ENCODE measurements at places on chromosomes 4 and X. TPM values are rescaled to one million over a fixed set of nuclear protein-coding genes. Genes with fewer than 3 reads are reported as not detected.
A peak's percentile ranks its signal among the peaks of the same experiment; 100 is the strongest.

Gene CT47B1
- not detected for total RNA-seq

Gene FREM3
- total RNA-seq, result not detected

Gene ZFX
- 158 TPM for total RNA-seq

Gene SLC6A14
- 3.2 TPM for total RNA-seq

Gene HERC5
- 2.2 TPM for total RNA-seq

Gene RAB41
- not detected for total RNA-seq

Gene SMARCA1
- total RNA-seq, result 90.7 TPM

Gene GAB3
- 9.0 TPM for total RNA-seq

Gene CYSLTR1
- 8.4 TPM for total RNA-seq

Gene AMOT
- total RNA-seq, result 68.5 TPM

Gene FHIP1A
- total RNA-seq, result 66.0 TPM

Gene FABP2
- total RNA-seq, result not detected

DNA sequence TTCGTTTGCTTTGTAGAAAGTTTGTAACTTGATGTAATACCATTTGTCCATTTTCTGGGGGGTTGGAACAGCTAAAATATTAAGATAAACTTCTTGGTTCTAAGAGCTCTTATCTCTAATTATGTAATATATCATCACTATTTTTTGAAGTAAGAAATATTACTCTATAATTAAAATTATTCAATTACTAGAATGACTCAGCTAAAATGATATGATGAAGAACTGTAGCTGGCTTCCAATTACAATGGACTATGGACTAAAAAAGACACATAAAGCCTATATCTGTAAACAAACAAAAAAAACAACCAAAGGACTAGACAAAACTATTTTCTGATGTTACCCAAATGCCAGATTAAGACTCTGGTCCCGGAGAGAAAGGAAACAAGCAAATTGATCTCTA is 569.4 kb downstream of the PCDH18 start:
- no peak for DNase-seq

GRCh38 chr4:13452927-13453579 is 31.1 kb downstream of the RAB28 start:
- no peak for DNase-seq

- DNase-seq, result no peak
These were observed 1.1 kb downstream of the PRDM8 start for GRCh38 chr4:80198441-80198837.

DNA sequence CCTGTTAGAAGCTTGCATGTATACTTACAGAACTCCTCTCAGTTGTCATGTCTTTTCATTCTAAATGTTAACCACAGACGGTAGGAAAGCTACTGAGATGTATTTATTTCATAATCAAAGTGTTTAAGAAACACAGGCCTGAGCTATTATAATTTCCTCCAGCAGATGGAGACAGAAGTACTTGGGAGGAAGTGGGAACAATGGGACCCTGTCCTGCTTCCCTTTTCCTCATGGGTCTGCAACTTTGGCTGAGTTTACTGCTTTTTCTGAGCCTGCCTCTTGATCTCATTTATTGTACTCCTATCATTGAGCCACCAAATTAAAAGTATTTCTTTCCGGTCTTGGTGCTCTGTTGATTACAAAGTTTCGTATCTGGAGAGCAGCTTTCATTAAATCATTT is 67.7 kb upstream of the SPANXN2 start:
- peak; percentile 1 for DNase-seq

DNA sequence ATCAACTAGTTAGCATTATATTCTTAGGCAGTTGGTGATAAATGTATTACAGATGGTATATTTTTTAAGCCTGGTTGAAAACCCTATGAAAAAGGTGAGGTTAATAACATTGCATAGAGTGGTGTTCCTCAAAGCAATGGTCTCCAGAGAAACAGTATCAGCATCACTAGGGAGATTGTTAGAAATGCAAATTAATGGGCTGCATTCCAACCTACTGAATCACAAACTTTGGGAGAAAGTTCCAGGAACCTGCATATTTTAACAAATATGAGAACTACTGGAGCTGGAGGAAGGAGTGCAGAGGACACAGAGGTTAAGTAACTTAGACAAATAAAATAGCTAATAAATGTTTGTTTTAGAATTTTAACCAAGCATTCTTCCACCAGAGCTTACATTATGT is 166.9 kb upstream of the PCDH10 start:
- no peak for DNase-seq

DNA sequence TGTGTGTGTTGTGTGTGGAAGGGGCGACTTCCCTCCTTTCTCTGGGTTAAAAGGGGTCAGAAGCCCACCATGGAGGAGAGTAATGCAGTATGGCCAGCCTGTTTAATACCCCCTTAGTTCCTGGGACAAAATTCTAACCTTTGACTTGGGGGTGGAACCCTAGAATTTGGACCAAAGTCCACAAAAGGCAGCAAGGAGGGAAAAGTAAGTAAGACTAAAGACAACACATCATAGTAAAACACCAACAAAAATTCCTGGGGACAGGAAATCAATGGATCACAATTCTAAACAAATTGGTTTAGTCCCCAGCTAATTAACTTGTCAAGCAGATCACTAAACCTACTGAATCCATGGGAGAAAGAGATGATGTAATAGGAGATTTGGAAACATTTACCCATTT is 3.1 kb downstream of the AMOT start:
- no peak for DNase-seq

- no peak for DNase-seq
These were observed 28.3 kb downstream of the ARHGAP10 start for GRCh38 chr4:147760176-147760575.

GRCh38 chr4:159770969-159771368 is 668.1 kb downstream of the RAPGEF2 start:
- DNase-seq, result no peak

- no peak for DNase-seq
These were observed 194.7 kb downstream of the GALNTL6 start for GRCh38 chr4:172007889-172008288.

GRCh38 chrX:39850630-39851152 is 247.1 kb downstream of the BCOR start:
- peak; percentile 50 for DNase-seq

GRCh38 chr4:16588651-16589050 is 309.8 kb downstream of the LDB2 start:
- no peak for DNase-seq

DNA sequence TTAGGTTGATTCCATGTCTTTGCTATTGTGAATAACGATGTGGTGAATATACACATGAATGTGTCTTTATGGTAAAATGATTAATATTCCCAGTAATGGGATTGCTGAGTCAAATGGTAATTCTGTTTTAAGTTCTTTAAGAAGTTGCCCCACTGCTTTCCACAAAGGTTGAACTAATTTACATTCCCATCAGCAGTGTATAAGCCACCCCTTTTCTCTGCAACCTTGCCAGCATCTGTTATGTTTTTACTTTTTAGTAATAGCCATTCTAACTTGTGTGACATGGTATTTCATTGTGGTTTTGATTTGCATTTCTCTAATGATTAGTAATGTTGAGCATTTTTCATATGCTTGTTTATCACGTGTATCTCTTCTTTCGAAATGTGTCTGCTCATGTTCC is 503.3 kb downstream of the PCDH18 start:
- no peak for DNase-seq

DNA sequence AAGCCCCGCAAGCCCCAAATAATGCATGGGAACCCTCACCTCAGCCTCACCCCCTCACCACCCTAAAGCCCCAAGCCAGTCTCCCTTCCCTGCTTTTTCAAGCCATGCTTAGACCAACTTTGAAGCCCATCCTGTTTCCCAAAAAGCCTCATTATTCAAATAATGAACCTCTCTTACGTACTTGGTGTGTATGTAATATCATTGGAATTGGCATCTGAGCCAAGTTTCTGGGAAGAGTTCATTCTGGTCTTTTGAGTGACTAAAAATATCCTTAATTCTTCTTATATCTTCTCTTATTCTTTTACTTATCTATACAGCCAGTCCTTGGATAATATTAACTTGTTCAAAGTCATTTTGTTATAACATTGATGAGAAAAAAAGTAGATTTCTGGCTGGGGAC is 875.8 kb upstream of the SLIT2 start:
- DNase-seq, result peak; percentile 16

DNA sequence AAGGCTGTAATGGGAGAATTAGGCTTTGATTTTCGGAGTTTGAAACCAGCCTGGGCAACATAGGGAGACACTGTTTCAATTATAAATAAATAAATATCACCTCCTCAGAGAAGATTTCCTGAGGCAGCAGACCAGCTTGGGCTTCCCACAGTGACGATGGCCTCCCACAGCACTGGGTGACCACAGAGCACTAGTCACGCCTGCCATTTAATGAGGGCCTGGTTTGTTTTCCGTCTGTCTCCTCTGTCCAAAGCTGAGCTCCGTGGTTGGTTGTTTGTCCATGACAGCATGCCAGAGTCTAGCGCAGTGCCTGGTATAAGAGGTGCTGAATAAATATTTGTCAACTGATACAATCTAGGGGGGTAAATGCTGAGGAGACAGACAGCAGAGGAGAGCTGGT is 10.4 kb upstream of the PDGFRA start:
- DNase-seq, result no peak

GRCh38 chr4:3291969-3292570 is 751 bp upstream of the RGS12 start:
- peak; percentile 71 for DNase-seq

DNA sequence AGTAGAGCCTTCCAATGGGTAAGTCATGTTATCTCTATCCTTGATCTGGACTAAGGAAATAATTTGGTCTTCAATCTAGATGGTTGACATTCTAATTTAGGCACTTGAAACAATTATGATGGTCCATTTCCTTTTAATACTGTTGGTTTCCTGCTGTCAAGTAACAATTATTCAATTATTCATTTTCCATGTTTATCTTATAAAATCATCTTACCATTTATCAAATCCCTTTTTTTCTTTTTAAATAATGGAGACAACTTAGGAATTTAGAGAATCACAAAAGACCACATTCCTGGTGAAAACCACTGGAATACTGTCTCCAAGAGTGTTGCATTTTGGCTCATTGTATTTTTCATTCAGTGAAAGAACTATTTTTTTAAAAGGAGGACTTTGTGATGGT is 148.7 kb upstream of the CTSO start:
- no peak for DNase-seq

- DNase-seq, result no peak
These were observed 28.6 kb upstream of the TAF9B start for GRCh38 chrX:78168065-78168464.

- DNase-seq, result no peak
These were observed 70.4 kb downstream of the RFC1 start for GRCh38 chr4:39295784-39296183.

DNA sequence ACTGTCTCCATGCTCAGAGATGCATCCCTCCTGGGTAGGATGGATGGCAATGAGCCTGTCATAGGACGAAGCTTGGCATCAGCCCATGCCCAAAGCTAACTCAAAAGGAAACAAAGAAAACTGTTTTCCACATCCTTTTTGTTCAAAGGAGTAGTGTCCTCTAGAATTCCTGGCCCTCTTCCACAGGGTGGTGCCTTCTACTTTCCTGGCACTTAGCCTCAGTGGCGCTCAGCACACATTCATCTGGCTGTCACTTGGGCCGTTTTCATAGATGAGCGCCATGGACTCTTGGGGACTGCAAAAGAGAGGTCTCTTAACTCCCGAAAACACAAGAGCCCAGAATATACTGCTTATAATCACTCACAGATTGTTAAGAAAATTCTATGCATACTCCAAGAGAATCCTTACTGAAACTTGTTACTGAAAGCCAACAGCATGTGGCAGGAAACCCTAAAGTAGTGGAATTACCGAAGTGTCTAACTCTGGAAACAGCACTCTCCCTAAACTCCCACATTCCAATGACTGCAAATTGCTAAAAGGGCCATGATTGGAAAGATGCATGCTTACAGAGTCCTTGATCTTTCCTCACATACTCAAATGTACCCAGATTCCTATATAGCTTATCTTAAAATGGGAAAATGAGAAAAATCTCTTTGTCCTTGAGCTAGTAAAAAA is 110.0 kb downstream of the HS6ST2 start:
- DNase-seq, result peak; percentile 45

DNA sequence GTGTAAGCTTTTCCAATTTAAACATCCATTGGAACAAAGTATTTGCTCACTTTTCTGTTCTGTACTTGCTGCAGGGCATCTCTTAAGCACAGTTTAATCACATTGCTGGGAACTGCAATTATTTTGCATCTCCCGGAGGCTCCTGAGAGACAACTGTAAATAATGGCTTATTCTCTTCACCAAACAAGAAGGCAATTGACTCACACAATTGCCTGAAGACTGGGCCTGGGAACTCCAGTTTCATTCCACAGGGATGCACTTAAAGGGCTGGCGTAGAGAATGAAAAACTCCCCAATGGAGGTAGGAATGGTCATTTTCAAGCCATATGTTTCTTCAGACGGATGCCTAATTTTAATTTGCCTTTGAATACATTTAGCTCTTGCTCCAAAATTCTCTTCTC is 29.5 kb downstream of the TFDP3 start:
- DNase-seq, result peak; percentile 13

- DNase-seq, result no peak
These were observed 202.6 kb upstream of the BCOR start for GRCh38 chrX:40300286-40300890.

DNA sequence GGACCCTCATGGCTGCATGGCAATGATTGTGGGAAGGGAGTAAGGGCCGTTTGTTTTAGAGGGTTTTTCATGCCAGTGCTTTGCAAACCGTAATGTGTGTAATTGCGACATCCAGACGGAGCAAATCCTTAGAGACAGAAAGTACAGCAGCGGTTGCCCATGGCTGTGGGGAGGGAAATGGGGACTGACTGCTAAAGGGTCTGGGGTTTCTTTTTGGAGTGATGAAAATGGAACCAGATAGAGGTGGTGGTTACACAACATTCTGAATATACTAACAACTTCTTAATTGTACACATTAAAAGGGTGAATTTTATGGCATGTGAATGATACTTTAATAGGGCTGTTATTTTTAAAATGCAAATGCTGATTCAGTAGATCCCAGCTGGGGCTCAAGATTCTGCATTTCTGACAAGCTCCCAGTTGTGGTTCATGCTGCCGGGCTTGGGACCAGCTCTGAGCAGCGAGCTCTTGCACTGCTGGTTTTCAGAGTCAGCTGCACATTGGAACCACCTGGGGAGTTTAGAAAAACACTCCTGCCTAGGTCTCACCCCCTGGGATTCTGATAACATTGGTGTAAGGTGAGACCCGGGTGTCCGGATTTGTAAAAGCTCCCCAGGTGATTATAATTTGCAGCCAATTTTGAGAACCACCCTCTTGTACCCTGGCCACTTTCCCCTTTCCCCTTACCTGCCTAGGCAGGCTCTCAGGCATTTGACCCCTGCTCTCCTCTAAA is 47.7 kb downstream of the PRPS1 start:
- peak; percentile 46 for DNase-seq

GRCh38 chr4:53508446-53508845 is 82.8 kb downstream of the LNX1 start:
- DNase-seq, result no peak

- no peak for DNase-seq
These were observed 19.0 kb downstream of the HADH start for GRCh38 chr4:108008721-108009120.
